Stimulated activated CD8-positive, alpha-beta memory T cell treated with anti-CD3 and anti-CD28 coated beads, Interleukin-4, amount 100 ng/mL, for 1 hour (primary cell): ENCODE measurements at places on chromosomes 7 and 10.

- no peak for DNase-seq
Measured at GRCh38 chr7:45658716-45659495, 84.7 kb downstream of the ADCY1 start.

GRCh38 chr7:37557571-37558209, 109.0 kb upstream of the ELMO1 start:
- no peak for DNase-seq

DNA sequence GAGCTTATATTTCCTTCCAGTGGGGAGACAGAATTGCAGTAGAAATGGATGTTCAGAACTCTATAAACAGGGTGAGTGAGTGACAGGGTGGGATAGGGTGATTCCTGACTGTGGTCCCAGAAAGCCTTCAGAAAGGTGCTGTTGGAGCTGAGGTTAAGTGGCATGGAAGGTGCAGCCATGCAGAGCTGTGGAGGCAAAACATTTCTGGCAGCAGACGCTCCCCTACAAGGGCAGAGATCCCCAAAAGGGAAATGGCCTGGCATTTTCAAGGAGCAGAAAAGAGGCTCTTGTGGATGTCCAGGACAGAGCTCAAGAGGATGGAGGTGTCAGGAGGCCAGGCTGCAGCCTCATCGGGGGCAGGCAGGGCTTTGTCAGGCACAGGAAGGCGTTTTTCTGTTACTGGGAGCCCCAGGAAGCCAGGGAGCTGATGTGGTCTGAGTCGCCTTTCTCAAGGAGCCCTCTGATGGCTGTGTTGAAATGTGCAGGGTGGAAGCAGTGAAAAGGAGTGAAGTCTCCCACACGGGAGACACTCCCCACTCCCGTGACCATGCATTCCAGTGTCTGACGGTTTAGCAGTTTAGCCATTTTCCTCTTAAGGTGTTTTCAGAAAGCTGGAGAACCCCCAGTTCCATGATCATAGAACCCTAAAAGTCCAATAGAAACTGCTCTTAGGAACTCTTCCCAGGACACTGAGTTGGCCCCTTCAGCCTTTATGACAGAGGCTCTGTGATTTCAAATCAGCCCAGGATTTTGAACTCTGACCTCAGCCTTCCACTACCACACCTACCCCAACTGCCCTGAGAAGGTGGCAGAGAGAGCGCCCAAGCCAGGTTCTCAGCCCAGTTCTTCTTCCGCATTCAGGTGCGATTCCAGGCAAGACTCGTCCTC, 96.2 kb downstream of the C10orf105 start:
- no peak for DNase-seq

DNA sequence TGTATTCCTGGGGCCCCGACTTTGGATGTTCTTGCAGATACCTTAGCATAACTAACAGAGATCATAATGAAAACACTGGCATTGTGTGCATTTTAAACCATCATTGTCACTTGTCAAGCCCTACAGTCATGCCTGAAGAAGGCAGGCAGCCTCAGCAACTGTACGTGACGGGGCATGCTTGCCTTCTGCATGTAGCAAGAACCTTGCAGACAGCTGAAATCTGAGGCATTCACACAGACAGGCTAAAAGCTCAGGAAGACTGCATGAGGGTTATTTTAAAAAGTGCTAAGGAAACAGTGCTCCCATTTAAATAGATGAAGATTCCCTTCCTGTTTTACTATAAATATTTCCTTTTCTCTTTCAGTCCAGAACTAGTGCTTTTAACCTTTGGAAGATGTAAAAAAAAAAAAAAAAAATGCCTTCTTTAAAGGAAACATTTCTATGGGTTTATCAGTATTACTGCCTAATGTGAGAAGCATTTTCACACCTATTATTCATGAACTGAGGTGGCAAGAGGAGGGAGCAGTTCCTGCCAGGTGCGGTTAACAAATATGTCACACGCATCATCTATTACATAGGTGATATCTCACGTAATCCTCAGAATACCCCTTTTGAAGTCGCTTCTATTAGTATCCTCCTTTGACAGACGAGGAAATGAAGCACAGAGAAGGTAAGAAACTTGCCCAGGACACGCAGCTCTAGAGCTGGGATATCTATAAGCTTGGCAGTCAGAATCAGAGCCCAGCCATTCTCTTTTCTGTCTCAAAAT, 88.1 kb downstream of the PRKCQ start:
- DNase-seq = no peak

DNA sequence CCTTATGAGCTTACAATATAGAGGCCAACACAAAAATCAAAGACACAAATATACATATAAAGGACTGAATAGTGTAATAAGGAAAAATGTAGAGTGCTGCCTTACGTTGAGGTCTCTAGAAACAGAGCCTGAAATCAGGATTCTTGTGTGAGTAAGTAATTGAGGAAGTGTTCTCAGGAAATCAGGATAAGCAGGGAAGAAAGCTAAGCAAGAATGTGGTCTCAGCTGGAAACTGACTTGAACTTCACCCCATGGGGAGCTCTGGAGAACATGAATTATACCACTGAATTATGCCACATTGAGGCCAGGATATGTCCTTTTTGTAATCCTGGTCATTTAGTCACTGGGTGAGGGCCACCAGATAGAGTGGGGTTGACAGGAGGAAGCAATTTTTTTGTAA, 191.9 kb downstream of the ETV1 start:
- no peak for DNase-seq

GRCh38 chr10:1360011-1360557, 303.9 kb downstream of the WDR37 start:
- no peak for DNase-seq

DNA sequence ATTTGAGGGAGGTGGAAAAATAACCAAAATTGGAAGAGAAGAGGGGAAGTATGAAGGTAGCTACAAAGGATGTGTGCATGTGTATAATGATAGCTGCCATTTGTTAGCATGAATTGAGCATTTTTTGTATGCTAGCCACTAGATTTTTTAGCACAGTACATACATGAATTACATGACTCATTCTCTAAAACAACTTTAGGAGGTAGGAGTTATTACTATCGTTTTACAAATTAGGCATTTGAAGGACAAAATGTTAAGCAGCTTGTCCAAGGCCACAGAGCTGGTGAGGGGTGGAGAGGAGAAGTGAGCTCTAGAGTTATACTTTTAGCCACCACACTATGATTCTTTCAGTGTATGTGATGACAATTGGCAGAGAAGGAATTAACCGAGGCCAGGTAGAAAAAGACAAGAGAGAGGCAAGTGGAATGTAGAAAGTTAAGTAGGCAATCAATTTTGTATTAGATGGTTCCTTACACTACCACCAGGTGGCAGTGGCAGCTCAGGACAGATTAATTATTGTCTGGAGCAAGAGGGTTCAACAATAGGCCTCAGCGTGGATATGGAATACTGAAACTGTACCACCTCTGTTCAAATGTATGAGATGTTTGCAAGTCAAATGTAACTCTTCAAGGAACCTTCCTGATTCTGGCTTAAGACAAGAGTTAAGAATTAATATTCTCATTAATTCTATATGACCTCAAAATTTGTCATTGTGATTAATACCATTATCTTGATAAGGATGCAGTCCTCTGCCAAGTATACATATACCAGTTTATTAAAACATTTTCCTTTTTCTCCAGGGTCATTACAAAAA, 128.0 kb downstream of the MBL2 start:
- no peak for DNase-seq

- no peak for DNase-seq
Measured at GRCh38 chr10:133166504-133166827, 6.4 kb downstream of the KNDC1 start.

DNA sequence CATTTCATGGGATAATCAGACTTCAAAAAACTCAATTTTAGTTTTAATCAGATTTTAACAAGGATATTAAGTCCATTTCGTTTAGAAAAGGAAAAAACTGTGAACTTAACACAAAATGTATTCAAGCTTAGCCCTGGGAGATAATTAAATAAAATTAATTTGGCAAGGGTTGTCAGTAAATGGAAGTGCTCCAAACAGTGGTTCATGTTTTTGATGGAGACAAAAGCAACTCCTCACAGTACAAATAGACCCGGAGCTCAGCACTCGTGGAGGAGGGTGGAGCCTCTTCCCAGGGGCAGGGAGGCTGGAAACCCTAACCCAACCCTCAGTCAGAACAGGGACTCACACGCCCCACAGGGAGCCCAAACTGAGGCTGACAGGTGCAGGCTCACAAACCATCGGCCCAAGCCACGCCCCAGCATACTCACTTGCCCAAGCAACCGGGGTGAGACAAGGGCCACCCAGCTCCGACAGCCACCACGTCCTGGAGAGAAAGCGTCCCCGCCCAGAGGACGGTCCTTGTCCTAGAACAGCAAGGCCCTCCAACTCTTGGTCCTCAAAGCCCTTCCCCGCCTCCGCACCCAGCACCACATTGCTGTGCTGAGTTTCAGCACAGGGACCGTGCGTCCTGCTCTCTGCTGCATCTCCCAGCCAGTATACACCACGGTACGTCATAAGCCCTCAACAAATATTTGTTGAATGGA, 39.8 kb downstream of the MAD1L1 start:
- no peak for DNase-seq

GRCh38 chr10:43128958-43129706, 9.1 kb upstream of the CSGALNACT2 start:
- DNase-seq = no peak

DNA sequence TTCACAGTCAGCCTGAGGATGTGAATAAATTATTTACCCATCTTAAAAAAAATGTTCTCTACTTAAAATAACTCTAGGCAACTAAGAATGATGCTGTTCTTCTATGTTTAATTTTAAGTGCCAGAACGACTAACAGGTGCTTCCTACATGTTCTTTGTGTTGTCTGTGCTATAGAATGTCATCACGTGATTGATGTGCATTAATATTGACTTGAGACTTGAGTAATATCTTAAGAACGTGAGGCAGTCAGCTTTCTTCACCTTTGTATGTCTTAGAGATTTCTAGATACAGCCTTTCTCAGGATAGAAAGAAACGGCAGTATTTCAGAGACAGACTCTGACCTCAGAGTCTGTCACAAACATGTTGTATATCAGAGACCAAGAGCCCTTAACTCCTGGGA, 274.6 kb downstream of the KCND2 start:
- DNase-seq = no peak

DNA sequence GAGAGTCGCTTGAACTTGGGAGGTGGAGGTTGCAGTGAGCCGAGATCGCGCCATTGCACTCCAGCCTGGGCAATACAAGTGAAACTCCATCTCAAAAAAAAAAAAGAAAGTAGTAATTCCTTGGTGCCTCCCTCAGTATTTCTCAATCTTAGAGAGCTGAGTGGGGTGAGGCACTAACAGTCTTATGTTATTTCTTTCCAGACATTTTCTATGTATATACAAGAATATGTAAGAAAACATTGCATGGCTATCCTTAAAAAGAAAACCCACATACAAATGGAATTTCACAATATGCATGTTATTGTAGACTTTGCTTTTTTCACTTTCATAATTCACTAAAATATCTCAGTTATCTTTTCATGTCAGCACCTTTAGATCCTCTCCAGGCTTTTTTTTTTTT, 13.6 kb upstream of the SLF2 start:
- DNase-seq = no peak

GRCh38 chr7:34662058-34662708, 4.2 kb downstream of the NPSR1 start:
- DNase-seq = no peak

- DNase-seq = no peak
Measured at GRCh38 chr7:68488341-68489060, 1109.8 kb upstream of the AUTS2 start.

DNA sequence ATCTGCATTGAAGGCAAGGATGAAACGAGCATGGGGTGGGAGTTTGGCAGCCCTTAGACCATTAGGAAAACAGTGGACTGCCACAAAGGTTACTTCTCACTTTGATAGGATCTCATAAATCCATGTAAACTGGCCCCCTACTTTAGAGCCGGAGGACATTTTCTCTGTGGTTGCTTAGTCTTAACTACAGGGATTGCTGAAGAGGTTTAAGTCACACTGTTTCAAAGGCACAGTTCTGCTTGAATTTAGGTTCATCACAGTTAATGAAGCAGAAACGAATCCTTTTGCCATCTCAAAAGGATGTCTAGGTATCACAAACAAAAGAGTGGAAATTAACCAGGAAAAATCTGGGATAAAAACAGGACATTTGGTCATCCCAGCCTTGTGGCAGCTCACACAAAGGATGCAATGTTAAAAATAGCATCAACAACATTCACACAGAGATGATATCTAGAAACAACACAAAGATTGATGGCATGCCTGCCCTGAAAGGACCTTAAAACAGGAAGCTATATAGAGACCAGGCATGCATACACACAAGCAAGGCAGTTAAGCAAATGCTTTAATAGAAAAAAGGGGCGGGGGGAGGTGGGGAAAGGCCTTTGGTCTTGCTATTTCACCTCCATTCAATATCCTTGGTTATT, 74.0 kb downstream of the DOCK4 start:
- no peak for DNase-seq

- DNase-seq = no peak
Measured at GRCh38 chr10:89783406-89783805, 82.0 kb downstream of the KIF20B start.

GRCh38 chr10:121101561-121101960, 250.4 kb downstream of the WDR11 start:
- DNase-seq = no peak

GRCh38 chr10:5095687-5096086, 1.5 kb downstream of the AKR1C3 start:
- DNase-seq = no peak

DNA sequence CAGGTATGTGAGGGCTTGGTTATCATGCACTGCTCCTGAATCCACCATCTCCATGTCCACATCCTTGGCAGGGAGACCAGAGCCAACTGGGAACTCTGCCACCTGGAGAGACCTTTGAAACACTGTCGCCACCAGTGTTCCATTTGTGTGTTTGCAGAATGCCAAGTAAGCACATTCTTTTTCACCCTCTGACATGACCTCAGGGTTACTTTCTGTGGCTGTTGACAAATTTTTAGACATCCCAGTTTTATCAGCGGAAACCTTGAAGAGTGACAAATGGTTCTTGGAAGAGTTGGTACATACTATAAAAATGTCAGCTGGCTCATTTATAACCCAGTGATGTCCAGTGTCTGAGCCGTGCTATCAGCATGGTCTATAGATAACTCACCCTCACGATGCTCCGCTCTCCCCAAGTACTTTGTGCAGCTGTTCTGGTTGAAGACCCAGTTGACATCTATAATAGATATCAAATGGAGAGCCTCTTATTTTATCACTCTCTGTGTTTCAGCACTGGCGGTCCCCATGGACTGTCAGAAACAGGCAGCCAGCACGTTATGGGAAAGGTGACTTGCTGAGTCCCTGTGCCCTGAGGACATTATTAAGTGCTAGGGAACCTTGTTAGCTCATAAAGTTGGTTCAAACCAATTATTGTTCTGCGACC, 563.1 kb upstream of the GALNT17 start:
- no peak for DNase-seq
